Left forelimb (tissue), 1 donor: ENCODE measurements at places on chromosomes 11 and 22.

DNA sequence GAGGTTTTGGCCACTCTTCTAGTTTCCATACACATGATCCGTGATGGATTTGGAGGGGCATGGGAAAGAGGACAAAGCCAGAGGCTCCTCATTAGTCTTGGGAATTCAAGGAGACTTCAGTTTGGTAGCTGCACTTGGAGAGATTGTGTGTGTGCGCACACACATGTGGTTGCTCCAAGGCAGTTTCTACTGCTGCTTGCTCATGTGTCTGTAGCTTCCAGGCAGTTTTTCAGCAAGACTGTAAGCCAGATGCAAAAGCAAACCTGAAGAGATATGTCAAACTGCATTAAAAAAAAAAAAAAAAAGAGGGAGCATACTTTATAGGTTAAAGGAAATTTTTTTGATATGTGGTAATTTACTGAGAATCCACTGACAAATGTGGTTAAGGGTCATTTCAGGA lies 95.7 kb downstream of the OSBP2 start:
- DNase-seq = no peak

GRCh38 chr11:125223901-125224361 lies 59.4 kb downstream of the PKNOX2 start:
- DNase-seq = no peak

DNA sequence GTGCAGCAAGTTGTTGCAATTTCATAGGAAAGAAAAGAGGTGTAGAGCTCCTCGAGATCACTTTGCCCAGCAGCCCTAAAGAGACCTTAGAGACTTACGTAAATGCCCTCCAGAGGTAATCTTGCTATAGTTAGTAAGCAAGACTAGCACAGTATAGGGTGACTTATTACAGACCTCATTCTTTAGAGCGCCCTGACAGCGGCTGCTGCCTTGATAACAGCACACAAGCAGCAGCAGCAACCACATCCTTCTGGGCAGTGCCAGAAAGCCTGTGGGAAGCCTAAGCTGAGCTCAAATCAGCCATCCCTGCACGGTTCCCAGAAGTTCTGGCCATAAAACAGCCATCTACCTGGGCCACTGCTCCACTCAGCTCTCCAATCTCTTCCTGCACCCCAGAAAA lies 22.6 kb upstream of the OR56B1 start:
- DNase-seq = no peak

GRCh38 chr11:59141673-59142460 lies 789 bp upstream of the FAM111A start:
- no peak for DNase-seq

DNA sequence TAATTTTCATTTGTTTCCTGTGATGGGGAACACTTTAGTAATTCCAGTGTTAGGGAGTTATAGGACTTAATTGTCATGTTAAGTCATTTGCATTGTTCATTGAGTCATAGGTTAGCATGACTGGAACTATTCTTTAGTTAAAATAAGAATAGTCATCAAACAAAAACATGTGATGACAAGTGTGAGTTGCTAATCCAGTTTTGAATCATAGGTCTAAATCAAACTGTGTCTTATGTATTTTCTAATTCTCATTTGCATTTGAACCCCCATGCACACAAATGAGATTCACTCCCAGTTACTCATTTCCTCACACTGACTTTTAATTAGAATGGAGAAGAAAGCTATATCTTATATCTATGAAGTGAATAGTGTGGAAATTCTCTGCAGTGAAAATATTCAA lies 405.6 kb downstream of the LRRC4C start:
- no peak for DNase-seq

GRCh38 chr11:12243486-12243885 lies 133.1 kb downstream of the MICAL2 start:
- DNase-seq = no peak

DNA sequence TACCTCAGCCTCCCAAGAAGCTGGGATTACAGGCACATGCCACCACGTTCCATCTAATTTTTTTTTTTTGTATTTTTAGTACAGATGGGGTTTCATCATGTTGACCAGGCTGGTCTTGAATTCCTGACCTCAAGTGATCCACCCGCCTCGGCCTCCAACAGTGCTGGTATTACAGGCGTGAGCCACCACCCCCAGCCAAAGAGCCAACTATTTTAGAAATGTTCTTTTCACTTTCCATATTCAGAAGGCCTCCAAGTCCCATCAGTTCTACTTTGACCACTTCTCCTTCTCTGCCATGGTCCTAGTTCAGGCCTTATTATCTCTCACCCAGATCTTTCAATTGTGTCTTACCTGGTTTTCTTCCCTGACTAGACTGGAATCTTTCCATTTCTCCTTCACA lies 48.2 kb downstream of the CCDC83 start:
- no peak for DNase-seq

- no peak for DNase-seq
Observed at GRCh38 chr11:59368238-59369022, 9.7 kb downstream of the OR5AN1 start.

DNA sequence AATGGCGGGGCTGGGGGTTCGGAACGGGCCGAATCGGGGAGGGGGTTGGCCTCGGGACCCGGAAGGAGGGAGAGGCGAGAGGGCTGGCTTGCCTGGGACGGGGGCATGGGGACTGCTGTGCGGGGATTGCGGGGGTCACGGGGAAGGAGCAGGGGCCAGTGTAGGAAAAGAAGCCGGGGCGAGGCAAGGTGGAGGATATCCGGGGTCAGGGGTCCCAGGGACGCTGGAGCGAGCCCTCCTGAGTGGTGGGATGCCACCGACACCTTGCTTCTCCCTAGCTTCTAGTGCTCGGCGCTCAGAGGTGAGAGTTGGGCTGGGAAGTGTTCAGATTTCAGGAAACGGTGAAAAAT lies 426 bp upstream of the GDPD5 start:
- no peak for DNase-seq

- DNase-seq = peak; percentile 71
Observed at GRCh38 chr11:62508336-62509058, 38.1 kb downstream of the AHNAK start.

DNA sequence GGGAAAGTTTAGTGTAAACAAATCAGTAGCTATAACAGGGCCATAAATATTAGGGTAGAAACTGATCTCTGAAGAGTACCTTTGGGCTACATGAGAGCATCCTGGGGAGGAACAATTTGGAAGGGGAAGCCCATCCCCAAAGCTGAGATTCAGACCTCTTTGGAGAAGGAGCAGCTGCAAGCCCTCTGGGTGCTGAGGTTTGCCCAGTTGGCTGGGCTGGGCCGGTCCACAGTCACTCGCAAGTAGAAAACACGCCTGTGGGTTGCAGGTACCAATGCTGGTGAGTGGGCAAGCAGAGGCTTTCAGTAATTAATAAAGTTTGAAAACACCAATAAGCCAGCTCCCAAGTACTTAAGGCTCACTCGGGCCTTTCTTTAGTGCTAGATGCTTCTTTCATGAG lies 124.5 kb downstream of the ARHGAP8 start:
- no peak for DNase-seq

DNA sequence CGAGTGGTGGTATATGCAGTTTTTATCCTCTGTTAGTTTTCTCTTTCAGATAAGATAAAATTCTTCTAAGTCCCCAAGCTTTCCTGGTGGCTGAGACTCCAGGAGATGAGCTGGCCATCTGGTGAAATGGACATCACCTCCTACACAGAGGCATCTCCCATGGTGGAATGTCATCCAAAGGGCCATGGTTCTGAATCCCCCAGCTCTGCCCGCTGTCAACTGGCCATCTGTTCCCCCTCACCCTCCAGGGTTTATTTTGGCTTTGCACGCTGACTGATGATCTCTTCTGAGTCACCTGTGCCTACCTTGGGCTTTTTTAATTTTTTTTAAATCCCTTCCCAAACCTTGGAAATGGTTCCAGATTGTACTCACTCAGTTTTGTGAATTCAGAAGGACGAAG lies 142.2 kb downstream of the HIPK3 start:
- DNase-seq = no peak
